ENCODE measurements at places on chromosomes 6 and 20.

DNA sequence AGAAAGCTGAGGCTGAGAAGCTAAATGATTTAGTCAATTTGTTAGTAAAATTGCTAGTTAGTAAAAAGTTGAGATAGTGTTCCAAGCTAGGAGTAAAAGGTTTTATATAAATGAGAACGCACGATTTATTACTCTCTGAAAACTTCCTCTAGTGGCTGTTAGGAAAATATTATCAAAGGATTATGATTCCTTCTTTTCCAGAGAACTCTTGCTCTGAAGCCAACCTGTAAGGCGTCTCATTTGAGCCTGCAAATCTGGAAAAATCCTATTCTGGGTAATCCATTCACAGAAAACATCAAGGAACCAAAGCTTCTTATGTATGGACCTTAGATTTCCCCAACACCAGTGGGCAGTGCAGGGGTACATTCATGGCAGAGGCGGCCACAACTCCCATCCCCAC, 252.7 kb downstream of the SOD2 start:
- no peak for DNase-seq

GRCh38 chr6:131754715-131755567, 44.1 kb upstream of the CTAGE9 start:
- no peak for DNase-seq

GRCh38 chr6:110965629-110966229, 7.2 kb downstream of the GTF3C6 start:
- no peak for DNase-seq

GRCh38 chr6:134574491-134574890, 256.6 kb upstream of the SGK1 start:
- DNase-seq: no peak

DNA sequence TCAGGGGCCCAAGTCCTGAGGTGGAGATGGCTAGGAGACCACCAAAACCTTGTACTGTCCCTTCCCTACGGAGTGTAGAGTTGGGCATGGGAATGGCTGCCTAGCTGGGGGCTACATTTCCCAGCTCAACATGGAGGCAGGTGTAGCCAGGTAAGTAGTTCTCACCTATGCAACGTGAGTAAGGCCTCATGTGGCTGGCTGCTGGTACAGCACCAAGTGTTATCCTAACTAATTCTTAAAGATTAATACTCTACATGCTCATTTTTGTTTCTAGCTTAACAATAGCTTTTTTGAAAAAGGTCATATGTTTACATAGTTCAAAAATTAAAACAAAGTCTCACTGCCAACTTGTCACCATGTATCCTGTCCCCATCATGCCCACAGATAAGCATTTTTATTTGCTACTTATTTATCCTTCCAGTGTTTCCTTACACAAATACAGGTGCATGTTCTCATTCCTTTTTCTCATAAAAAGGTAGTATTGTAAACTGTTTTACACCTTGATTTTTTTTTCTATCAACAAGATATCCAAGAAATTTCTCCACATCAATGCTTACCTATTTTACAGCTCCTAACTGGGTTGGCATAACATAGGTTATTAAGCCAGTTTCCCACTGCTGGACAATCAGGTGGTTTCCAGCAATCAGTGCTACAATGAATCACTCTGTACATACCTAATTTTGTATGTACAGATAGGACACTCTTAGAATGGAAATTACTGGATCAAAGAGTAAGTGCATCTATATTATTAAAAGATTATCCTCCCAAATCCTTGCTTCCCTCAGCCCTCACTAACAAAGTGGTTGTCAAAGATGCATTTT, 25.5 kb downstream of the ABHD12 start:
- no peak for DNase-seq

- no peak for DNase-seq
Observed at GRCh38 chr20:34301587-34302311, 1.4 kb downstream of the AHCY start.
